ENCODE measurements at places on chromosomes 7 and 10. TPM values are rescaled to one million over a fixed set of nuclear protein-coding genes. Genes with fewer than 3 reads are reported as not detected.

GRCh38 chr7:94431176-94431575 lies 36.5 kb downstream of the COL1A2 start:
- no peak for DNase-seq

- DNase-seq, result peak; percentile 48
These were observed 581 bp downstream of the FAM3C start for GRCh38 chr7:121395494-121395960.

GRCh38 chr7:41627645-41628298 lies 75.1 kb downstream of the INHBA start:
- no peak for DNase-seq

GRCh38 chr7:111741811-111742240 lies 179.5 kb upstream of the IMMP2L start:
- DNase-seq, result peak; percentile 67

DNA sequence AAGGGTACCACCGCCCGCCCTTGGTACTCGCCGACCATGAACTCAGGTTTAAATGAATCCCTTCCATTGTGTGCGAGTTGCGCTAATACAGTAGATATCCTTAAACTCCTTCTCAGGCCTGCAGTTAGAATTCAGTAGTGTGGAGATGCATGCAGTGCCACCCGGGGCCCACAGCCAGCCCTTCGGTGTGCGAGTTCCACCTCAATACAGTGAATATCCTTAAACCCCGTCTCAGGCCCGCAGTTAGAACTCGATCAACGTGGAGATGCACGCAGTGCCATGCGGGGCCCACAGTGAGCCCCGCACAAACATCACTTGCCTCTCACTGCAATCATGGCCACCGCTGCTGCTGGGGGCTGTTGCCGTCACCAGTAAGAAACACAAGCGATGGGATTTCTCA lies 261.9 kb downstream of the MAD1L1 start:
- DNase-seq, result no peak

DNA sequence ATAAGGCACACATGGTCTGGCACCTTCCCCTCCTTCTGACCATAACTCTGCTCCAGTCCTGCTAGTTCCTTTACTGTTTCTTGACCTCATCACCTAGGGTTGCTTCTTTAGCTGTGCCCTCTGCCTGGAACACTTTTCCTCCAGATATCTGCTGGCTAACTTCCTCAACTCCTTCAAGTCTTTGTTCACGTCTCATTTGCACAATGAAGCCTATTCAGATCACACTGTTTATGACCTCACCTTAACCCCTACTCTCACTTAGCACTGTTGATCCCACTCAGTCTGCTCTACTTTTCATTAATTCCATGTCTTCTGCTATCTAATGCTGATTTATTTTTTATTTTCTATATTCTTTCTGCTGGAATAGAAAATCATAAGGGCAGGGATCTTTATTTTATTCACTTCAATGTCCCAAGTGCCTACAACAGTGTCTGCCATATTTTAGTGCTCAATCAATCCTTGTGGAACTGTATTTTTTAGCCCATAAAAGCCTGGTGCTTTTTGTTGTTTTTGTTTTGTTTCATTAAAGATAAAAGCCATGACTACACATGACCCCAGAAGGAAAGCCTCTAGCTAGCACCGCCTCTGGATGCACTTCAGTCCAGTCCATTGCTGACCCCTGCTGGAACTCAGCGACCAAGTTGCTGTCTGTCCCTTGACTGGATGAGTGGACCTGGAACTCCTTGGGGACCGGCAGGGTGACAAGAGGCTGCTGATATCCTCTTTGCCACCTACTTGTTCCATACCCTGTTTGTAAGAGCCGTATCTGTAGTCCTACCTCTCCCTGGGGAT lies 12.3 kb downstream of the KLF14 start:
- DNase-seq, result peak; percentile 56

The MKX gene
- total RNA-seq, result not detected

DNA sequence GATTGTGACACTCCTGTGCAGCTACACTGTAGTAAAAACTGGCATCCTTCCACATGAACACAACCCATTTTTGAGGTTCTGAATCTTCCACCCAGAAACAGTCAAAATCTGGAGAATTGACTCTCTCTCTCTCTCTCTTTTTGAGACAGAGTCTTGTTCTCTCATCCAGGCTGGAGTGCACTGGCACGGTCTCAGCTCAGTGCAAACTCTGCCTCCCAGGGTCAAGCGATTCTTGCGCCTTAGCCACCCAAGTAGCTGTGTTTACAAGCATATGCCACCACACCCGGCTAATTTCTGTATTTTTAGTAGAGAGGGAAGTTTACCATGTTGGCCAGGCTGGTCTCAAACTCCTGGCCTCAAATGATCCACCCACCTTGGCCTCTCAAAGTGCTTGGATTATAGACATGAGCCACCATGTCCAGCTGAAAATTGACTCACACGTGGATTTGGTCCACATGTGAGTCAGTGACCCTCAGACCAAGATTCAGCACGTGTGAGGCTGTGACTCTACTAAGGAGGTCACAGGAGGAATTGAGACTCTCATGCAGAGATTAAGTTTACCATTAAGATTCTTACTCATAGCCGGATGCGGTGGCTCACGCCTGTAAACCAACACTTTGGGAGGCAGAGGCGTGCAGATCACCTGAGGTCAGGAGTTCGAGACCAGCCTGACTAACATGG lies 12.1 kb upstream of the ZNF107 start:
- peak; percentile 31 for DNase-seq
